ENCODE measurements at places on chromosomes 13 and 19.

DNA sequence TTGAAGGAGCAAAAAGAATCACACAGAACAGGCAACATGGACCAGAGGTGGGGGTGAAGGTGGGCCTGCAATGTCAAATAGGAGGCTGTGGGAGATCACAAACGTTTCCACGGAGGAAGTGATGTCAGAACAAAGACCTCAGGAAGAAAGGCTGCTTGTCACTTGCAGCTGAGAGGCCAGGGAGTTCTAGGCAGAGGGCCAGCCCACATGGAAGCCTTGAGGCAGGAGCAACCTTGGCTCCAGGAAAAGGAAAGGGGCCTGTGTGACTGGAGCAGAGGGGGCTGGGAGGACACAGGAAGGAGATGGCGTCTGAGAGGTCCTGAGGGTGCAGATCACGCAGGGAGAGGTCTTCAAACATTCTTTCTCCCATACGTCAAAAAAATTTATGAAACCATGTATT lies 16.3 kb downstream of the ZNF160 start:
- no peaks in the 10 kb centered on the region for H3K27me3 ChIP-seq
- DNase-seq = no peak
- no peaks in the 10 kb centered on the region for H3K4me1 ChIP-seq
- H3K27ac ChIP-seq = no peak overlapping the region

DNA sequence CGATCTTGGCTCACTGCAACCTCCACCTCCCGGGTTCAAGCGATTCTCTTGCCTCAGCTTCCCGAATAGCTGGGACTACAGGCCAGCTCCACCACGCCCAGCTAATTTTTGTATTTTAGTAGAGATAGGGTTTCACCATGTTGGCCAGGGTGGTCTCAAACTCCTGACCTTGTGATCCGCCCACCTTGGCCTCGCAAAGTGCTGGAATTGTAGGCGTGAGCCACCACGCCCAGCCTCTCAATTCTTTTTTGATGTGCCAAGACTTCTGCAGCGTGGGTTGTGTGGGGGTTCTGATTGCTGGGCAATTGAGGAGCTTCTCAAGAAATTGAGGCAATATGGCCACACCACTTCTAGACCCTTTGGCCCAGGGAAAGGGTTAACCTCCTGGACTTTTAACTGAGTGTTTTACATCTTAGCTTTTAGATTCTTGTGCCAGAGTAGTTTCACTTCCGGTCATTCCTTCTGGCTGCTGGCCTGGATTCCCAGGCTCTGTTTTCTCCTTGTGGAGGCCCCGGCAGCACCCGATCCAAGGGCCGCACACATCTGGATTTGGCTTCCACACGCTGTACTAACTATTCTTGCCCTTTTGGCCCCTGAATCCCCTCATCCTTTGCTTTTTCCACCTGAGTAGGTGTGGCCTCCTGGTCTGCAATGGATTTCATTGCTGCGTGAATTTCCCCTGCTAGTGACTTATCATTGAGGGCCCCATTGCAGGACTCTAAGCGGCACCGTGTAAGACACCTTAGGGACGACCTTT lies 14.7 kb downstream of the SMARCA4 start:
- H3K4me1 ChIP-seq = peaks cover 19% of the 10 kb centered on the region
- H3K4me3 ChIP-seq = peak overlapping the region; percentile 54
- peak; percentile 73 for DNase-seq
- H3K27me3 ChIP-seq = no peaks in the 10 kb centered on the region
- H3K36me3 ChIP-seq = peaks cover 22% of the 10 kb centered on the region

DNA sequence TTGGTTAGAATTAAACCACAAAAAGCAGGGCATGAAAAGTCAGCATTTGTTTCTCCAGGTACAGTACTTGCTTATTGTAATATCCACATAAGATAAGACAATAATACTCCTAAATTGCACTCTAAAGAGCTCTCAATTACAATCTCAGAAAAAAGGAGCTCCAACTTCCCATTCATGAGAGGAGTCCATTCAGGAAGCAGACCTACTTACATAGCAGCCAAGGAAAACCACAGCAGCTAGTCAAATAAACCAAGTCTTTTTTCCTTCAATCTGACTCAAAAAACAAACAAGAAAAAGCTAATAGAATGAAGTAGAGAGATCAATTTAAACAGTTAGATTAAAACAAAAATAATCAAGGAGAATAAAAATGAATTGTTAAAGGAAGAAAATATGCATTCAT lies 885.2 kb upstream of the SLITRK6 start:
- DNase-seq = peak; percentile 21
- no peaks in the 10 kb centered on the region for H3K27me3 ChIP-seq
- no peak overlapping the region for H3K27ac ChIP-seq

DNA sequence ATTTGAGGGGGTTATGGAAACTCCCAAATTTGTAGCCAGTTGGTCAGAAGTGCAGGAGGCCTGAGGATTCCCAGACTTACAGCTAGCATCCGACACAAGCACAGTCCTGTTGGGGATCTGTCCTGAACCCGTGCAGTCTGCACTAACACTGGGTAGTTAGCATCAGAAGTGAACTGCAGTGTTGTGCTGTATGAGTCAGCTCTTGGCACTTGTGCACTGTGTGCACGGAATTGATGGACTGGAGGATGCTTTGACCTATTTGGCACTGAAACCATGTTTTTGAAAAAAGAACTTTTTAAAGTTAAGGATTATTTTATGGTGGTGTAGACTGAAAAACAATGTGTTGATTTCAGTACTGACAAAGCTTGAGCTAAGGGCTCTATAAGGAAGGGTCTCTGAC lies 279.0 kb downstream of the NHLRC3 start:
- peak; percentile 26 for DNase-seq
- peaks cover 1% of the 10 kb centered on the region for H3K4me1 ChIP-seq
- H3K36me3 ChIP-seq = no peaks in the 10 kb centered on the region
- H3K27me3 ChIP-seq = no peaks in the 10 kb centered on the region
- H3K27ac ChIP-seq = no peak overlapping the region
- no peak overlapping the region for H3K4me3 ChIP-seq

- no peak within 1 kb of the TSS for H3K27ac ChIP-seq
- H3K4me1 ChIP-seq = peaks cover 3% of the 10 kb centered on the region
- H3K36me3 ChIP-seq = no peaks in the 10 kb centered on the region
- no peak within 1 kb of the TSS for H3K4me3 ChIP-seq
- no peak for DNase-seq
- H3K27me3 ChIP-seq = peaks cover 61% of the 10 kb centered on the region
Measured at GRCh38 chr19:3880471-3881271, at the start of gene ATCAY. TSS of gene ATCAY (plus strand) at chr19:3880685. CDS start at chr19:3885768, 5,083 bp downstream.
